Stimulated activated CD4-positive, alpha-beta T cell treated with anti-CD3 and anti-CD28 coated beads, Interleukin-15, amount 100 ng/mL, for 1 hour (primary cell): ENCODE measurements at places on chromosomes 6 and 20.

GRCh38 chr6:149940672-149940982 is 1.2 kb upstream of the ULBP2 start:
- no peak for DNase-seq

DNA sequence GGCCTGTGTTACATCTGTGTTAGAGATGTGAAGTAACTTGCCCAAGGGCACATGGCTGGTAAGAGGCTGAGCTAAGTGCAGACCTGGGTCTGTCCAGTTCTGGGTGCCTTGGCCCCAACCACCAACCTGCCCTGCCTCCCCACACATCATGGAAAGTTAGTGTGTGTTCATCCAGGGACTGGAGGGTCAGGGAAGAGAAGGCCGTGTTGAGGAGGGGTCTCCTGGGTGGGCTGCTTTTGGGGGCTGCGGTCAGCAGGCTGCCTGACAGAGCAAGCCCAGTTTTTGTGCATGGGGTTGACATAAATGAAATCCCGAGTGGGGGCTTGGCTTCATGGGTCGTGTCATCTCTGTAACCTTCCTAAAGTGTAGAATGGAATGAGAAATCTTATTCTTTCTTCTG is 10.9 kb downstream of the PYGB start:
- no peak for DNase-seq

GRCh38 chr20:53030061-53030460 is 57.9 kb downstream of the TSHZ2 start:
- no peak for DNase-seq

- no peak for DNase-seq
Observed at GRCh38 chr6:149065658-149066556, 251.6 kb upstream of the TAB2 start.
